Activated naive CD4-positive, alpha-beta T cell treated with anti-CD3 and anti-CD28 coated beads for 36 hours (primary cell): ENCODE measurements at places on chromosomes 3 and 15. TPM values are rescaled to one million over a fixed set of nuclear protein-coding genes. Genes with fewer than 3 reads are reported as not detected.

DNA sequence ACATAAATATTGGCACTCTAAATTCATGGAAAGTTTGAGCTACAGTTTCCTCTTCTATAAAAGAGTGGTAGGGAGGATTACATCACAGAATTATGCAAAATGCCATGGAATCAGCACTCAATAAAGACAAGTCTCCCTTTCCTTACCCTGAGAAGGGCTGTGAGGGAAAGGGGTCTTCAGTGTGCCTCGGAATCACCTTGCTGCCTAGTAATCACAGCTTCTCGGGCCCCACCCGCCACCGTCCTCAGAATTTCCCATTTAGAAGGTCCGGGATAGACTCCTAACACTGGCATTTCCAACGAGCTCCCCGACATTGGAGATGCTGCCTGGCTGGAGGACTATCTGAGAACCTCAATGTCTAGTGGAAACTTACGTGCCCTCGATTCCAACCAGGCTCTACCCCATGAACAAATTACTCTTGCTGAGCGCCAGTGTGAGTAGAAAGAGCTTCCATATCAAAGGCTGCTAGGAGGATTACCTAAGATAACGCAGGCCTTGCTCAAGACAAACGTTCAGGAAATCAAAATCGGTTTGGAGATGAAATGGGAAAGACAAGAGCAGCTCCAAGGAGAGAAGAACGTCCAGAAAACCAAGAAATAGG, 92.1 kb upstream of the CHD2 start:
- DNase-seq, result peak; percentile 27
- H3K36me3 ChIP-seq, result peaks cover 6% of the 10 kb centered on the region
- peak overlapping the region; percentile 87 for H3K4me3 ChIP-seq
- H3K4me1 ChIP-seq, result peaks cover 46% of the 10 kb centered on the region

DNA sequence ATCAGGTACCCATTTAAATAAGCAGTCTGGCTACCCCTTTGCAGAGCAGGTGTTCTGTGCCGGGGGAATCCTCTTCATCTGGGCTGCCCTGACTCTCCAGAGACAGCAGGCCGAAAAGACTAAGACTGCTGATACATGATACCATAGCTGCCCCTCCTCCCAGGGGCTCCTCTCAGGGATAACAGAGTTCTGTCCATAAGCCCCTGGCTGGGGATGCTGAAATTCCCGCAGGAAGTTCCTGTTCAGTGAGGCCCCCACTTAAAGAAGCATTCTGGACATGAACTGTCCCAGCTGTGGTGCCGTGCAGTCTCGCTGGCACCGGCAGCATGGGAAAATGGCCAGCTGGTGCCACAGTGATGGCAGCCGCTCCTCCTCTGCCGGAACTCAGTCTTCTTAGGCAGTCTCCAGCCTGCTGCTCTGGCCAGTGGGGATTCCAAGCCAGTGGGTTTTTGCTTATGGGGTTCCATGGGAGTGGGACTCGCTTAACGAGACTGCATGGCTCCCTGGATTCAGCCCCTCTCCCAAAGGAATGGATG, 1026.2 kb downstream of the NAALADL2 start:
- no peak overlapping the region for H3K27ac ChIP-seq
- no peaks in the 10 kb centered on the region for H3K36me3 ChIP-seq
- H3K27me3 ChIP-seq, result no peaks in the 10 kb centered on the region
- no peak overlapping the region for H3K4me3 ChIP-seq

The OR5K2 gene
- not detected for total RNA-seq

DNA sequence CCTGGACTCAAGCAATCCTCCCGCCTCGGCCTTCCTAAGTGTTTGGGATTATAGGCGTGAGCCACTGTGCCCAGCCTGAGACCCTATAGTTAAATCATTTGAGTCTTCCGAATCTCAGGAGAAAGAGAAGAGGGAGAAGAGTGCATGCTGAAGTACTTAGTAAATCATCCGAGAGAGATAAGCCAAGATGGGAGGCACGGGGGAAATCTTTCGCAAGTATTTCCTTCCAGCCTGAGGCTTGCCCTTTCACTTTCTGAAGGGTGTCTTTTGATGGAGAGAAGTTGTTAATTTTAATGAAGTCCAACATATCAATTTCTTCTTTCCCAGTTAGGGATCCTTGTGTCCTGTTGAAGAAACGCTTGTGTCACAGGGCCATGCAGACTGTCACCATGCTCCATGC, 97.1 kb upstream of the SLC6A6 start:
- H3K36me3 ChIP-seq, result no peaks in the 10 kb centered on the region
- H3K4me1 ChIP-seq, result no peaks in the 10 kb centered on the region
- DNase-seq, result no peak
- no peak overlapping the region for H3K27ac ChIP-seq

DNA sequence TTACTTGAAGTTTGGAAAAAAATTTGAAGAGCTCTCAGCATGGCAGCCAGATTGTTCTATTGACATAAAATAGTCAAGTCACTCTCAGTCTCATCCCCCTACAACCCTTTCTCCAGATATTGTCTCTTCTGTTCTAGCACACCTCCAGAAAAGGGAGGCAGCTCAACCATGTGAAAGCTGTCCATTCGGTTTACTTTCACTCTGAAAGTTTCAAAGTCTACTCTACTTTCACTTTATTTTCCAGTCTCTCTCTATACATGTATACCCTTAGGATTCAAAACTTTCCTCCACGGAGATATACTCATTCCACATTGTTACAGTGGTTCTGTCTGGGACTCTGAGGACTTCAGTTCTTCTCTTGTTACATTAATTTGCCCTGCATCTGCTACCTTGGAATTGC, 111.0 kb upstream of the STAC start:
- no peak overlapping the region for H3K27ac ChIP-seq
- H3K4me3 ChIP-seq, result no peak overlapping the region
- no peak for DNase-seq

- no peak for DNase-seq
- H3K27ac ChIP-seq, result no peak overlapping the region
- peaks cover 11% of the 10 kb centered on the region for H3K4me1 ChIP-seq
- no peaks in the 10 kb centered on the region for H3K36me3 ChIP-seq
- no peak overlapping the region for H3K4me3 ChIP-seq
These were observed 24.3 kb downstream of the EIF1B start for GRCh38 chr3:40333852-40334251.

The RETNLB gene
- not detected for total RNA-seq

DNA sequence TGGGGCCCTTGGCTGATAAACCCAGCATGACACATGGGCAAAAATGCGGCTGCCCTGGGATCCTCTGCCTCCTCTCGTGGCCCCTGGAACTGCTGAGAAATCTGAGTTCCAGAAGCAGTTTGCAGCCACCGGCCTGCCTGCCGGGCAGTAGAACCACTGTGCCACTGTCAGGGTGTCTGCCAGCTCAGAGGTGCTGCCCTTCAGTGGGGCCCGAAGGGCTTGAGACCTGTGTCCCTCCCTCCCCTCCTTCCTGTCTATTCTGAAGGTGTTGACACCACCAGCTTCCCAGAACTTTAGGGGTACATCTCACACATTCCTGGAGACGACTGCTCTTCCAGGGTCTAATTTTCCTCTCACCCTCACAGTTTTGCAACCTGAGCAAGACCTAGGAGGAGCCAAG, 88.2 kb upstream of the POMGNT2 start:
- no peaks in the 10 kb centered on the region for H3K27me3 ChIP-seq
- H3K4me3 ChIP-seq, result peak overlapping the region; percentile 5
- H3K4me1 ChIP-seq, result peaks cover 76% of the 10 kb centered on the region
- no peaks in the 10 kb centered on the region for H3K36me3 ChIP-seq
- peak overlapping the region; percentile 82 for H3K27ac ChIP-seq

The CCDC80 gene
- total RNA-seq, result not detected

GRCh38 chr3:128845119-128845777, 34.2 kb upstream of the ACAD9 start:
- H3K27ac ChIP-seq, result peak overlapping the region; percentile 1
- H3K4me3 ChIP-seq, result peak overlapping the region; percentile 69
- H3K4me1 ChIP-seq, result peaks cover 17% of the 10 kb centered on the region
- H3K27me3 ChIP-seq, result no peaks in the 10 kb centered on the region
- DNase-seq, result no peak
